ENCODE measurements at places on chromosomes 16 and 17.

GRCh38 chr17:61149862-61150362 lies 249.7 kb upstream of the TBX2 start:
- DNase-seq = no peak

DNA sequence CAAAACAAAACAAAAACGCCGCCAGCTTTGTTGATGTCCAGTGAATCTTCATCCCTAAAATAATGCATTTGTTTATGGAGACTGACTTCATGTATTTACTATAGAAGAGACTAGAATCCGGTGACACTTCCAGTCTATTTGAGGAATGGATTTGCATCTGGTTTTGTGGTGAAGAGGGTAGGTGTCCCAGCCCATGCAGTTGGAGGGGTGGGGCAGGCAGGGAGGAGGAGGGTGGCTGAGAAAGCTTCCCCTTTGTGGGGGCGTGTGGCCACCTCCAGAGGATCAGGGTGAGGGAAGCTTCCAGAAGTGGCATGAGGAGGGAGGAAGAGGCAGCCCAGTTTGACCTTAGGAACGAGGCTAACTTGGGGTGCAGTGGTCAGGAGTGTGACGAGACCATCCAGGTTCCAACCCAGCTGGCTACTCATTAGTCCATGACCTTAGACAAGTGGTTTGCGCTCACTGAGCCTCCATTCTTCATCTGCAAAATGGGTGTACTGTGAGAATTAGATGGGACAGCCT lies 69.5 kb downstream of the CMIP start:
- DNase-seq = no peak

- no peak for DNase-seq
Measured at GRCh38 chr17:44203731-44204440, 4.2 kb upstream of the ATXN7L3 start.

GRCh38 chr16:86346034-86346433 lies 164.3 kb upstream of the FOXF1 start:
- DNase-seq = no peak

GRCh38 chr16:19093631-19094541 lies 19.9 kb upstream of the ITPRIPL2 start:
- DNase-seq = no peak

DNA sequence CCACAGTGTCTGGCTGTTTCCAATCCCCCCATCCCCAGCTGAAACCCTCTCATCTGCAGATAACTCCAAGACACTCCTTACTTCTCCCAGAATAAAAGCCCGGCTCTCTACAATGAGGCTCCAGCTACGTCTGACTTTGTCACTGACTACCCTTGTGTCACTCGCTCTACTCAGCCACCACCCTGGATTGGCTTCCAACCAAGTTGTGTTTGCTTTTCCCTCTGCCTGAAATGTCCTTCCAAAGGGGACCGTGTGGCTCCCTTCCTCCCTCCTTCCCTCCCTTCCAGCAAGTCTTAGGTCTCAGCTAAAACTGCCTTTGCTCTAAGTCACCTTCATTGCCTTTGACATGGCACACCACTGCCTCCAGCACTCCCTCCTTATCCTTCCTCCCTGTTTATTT lies 42.8 kb downstream of the CDH1 start:
- DNase-seq = no peak

DNA sequence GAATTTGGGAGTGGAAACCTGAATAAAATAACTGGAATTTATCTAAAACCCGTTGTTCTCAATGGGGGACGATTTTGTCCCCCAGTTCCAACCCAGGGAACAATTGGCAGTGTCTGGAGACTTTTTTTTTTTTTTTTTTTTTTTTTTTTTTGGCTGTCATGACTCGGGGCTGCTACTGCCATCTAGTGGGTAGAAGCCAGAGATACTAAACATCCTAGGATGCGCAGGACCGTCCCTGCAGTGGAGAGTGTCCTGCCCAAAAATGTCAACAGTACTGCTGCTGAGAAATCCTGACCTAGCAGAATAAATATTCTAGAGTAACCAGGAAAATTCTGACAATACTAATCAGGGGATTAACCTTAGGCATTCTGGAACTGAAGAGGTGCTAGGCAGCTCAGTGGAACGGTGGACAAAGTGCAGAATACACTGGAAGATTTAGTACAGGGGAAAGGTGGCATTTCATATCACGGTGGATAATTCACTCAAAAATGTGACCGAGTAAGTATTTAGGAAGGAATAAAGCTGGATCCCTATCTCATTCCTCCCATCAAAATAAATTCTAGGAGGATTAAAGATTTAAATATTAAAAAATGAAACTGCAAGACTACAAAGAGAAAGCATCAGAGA lies 107.6 kb downstream of the SPECC1 start:
- DNase-seq = peak; percentile 14

DNA sequence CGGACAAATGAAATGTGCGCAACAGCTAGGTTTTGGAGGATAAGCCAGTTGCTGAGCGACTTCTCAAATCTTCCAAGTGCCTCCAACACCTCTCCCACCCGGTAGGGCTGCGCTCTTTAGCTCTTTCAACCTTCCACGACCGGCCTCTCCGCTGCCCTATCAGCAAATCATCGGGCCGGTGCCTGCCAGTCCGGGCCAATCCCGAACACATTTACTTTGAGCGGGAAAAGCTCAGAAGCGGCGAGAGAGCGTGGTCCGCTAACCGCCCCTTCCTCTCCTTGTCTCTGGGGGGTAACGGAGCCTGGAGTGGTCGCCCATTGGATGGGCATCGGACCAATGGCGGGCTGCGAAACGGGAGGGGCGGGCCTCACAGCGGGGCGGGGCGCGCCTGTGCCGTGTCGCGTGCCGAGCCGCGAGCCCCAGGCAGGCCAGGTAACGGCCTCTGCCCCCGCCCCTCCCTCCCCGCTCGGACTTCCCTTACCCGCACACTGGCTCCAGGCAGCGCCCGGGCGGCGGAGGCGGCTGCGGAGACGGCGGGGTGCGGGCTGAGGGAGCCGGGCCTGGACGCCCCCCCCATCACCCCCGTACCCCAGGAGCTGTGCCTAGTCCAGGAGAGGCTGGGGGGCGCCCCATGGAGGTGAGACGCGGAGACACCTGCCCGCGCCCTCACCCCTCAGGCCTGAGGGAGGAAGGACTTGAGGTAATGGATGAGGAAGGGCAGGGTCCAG lies at the start of gene MEIOC:
MEIOC (plus strand) TSS at position 486 of the 728 bp plus-strand sequence; CDS start at position 632, 146 bp downstream.
- DNase-seq = peak; percentile 19

GRCh38 chr16:29226782-29227181 lies 179.7 kb downstream of the NPIPB11 start:
- DNase-seq = no peak

DNA sequence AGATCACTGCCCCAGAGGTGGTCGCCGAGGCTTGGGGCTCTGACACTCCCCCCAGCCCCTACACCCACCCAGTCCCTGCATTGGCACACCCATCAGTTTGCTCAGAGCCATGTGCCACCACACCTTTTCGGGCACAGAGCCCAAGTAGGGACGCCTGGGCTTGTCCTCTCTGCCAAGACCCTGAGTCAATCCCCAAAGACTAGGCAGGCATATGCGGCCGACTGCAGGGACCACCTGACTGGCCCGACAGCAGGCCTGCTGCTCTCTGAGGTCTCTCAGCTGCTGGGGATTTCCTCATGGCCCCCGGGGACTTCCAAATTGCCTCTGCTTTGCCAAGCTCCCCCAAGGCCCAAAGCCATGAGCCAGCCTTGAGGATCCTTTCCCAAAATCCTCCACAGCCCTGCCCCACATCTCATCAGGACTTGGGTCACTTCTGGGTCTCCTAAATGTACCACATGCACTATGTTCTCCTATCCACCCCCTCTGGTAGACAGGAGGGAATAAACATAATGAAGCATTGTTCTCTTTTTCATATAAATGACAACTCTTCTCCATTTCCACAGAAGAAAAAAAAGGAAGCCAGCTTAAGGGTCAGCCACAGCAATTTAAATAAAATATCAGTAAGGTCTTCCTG lies 30.6 kb downstream of the MYO18A start:
- no peak for DNase-seq

DNA sequence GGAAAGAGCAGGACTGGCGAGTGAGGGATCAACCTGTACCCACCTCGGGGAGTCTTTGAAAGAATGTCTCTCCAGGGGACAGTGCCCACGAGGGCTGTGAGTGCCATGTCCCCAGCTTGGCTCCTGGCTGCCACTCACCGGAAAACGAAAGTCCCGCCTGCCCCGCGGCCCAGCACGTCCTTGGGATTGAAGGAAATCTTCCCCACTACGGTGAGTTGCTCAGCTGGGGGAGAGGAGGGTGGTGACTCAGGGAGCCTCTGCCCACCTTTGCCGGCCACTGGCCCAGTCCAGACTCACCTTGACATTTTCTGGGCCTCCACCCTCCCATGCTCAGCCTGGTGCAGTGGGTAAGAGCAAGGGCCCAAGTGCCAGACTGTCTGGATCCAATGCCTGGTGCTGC lies 17.1 kb downstream of the PLK1 start:
- DNase-seq = no peak

DNA sequence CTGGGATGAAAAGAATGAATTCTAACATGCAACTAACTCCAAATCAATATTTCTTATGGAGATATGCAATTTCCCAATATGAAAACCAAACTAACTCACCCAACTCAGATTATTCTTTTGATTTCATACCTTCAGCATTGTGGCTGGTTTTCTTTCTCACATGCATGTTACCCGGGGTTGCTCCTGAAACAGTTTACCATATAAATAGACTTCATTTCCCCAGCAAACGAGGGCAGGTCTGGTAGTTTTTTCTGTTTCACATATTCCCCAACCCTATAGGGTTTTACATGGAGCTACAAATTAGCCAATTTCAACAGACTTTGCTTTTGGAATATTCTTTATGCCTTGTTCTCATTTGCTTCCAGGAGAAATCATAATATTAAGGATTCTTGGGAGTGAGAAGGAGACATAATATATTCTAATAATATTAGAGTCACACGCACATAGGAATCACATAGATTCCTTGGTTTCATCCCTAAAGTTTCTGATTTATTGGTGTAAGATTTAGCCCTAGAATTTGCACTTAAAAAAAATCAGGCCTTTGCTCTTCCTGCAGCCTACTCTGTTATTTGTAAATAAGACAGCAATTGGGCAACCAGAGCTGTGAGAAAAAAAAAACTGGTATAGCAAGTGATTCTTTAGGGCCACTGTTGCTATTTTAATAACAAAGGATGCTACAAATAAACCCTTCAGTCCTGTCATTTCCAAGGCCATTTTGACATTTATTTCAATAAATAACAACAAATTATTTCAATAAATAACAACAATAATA lies 60.3 kb upstream of the FAM20A start:
- DNase-seq = no peak

DNA sequence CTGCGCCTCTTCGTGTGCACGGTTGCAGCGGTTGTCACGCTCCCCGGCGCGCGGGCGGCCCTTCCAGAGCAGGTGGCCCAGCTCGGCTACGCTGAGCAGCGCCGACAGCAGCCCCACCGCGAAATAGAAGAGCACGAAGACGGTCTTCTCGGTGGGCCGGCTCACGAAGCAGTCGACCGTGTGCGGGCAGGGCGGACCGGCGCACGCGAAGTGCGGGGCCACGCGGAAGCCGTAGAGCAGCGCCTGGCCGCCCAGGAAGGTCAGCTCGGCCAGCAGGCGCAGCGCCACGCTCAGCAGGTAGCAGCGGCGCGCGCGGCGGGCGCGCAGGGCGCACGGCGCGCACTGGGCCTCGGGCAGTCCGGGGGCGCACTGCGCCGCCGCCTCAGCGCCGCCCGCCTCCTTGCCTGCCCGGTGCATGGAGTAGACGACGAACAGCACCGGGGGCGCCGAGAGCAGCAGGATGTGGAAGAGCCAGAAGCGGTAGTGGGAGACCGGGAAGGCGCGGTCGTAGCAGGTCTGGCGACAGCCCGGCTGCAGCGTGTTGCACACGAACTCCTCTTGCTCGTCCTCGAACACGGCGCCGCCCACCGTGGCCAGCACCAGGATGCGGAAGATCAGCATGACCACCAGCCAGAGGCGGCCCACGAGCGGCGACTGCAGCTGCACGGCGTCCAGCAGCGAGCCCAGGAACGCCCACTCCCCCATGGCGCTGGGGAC lies 1.3 kb downstream of the GJD3 start:
- no peak for DNase-seq

GRCh38 chr16:1333854-1334700 lies 632 bp downstream of the BAIAP3 start:
- no peak for DNase-seq

GRCh38 chr17:50088952-50089825 lies 6.0 kb upstream of the PDK2 start:
- DNase-seq = no peak
